Activated naive CD4-positive, alpha-beta T cell treated with Interleukin-2 at 50 U/mL for 16 hours (primary cell): ENCODE measurements at places on chromosomes 1 and 21.
A peak's percentile ranks its signal among the peaks of the same experiment; 100 is the strongest.

- DNase-seq, result no peak
Observed at GRCh38 chr1:45499415-45499769, 481 bp downstream of the CCDC163 start.

GRCh38 chr1:220841293-220841692 lies 38.0 kb upstream of the HLX start:
- no peak for DNase-seq

- DNase-seq, result no peak
Observed at GRCh38 chr21:43913928-43914327, 48.9 kb downstream of the AGPAT3 start.

GRCh38 chr1:202811296-202812175 lies 782 bp downstream of the PCAT6 start:
- DNase-seq, result peak; percentile 25

- DNase-seq, result peak; percentile 40
Observed at GRCh38 chr1:42334240-42335049, 590 bp downstream of the FOXJ3 start.

GRCh38 chr1:36803868-36804570 lies 230.3 kb downstream of the GRIK3 start:
- no peak for DNase-seq

DNA sequence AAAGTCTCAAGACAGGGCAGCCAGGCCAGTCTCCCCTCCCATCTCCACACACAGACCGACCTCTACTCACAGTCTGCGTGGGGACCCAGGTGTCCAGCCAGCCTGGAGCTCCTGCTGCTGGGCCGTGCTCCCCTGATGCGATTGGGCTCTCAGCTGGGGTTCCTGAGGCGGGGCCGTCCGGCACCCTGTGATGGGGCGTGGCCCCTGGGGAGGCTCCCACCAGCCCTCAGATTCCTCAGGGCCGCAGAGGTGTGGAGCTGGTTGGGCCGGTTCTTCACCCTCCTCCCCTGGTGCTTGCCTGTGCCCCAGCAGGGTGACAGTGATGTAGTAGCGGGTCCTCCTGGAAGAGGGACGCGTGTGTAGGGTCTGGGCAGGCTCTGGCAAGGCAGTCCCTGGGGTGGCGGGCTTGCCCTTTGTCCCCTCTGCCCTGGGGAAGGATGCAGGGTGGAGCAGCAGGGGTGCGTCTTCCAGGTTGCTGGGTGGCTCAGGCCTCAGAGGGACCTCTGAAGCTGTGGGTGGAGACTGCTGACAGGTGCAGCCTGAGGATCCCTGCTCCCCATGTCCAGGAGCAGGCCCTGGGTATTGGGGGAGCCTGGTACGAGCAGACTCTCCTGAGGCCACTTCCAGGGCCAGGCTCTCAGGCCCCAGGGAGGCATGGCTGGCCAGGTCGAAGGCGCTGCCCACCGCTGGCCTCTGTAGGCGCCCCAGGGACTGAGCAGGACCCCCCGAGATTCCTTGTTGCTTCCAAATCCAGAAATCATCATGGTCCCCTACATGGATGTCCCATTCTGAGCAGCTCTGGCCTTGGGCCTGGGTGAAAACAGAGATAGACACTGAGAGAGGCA lies at the start of gene CRYBG2:
TSS of gene CRYBG2 (minus strand) at position 155 of the 845 bp plus-strand sequence. CDS start 7,473 bp downstream, outside the sequence.
- DNase-seq, result no peak

GRCh38 chr1:64387389-64388285 lies 82.3 kb upstream of the CACHD1 start:
- no peak for DNase-seq

- no peak for DNase-seq
Observed at GRCh38 chr1:166379447-166379846, 212.6 kb upstream of the FAM78B start.

DNA sequence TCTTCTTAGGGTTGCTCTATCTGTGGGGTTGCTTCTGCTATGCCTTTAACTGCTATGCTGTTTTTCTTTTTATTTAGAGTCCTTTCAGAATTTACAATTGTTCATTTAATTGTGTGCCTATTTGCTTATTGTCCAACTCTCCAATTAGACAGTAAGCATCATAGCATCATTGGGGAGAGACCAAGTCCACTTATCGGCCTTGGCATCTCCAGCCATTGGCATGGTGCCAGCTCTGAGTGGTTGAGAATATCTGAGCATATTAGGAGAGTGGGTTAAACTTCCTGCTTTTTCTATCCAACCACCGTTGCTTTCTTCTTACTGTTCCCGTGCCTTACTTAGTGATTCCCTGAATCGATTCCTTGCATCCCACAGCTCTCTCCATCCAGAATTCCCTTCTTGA lies 535.0 kb downstream of the AJAP1 start:
- DNase-seq, result no peak

GRCh38 chr1:115283249-115283648 lies 54.8 kb downstream of the NGF start:
- DNase-seq, result no peak

- DNase-seq, result no peak
Observed at GRCh38 chr1:106554294-106554693, 502.2 kb upstream of the PRMT6 start.

- peak; percentile 55 for DNase-seq
Observed at GRCh38 chr1:5975133-5975880, 16.9 kb downstream of the NPHP4 start.

DNA sequence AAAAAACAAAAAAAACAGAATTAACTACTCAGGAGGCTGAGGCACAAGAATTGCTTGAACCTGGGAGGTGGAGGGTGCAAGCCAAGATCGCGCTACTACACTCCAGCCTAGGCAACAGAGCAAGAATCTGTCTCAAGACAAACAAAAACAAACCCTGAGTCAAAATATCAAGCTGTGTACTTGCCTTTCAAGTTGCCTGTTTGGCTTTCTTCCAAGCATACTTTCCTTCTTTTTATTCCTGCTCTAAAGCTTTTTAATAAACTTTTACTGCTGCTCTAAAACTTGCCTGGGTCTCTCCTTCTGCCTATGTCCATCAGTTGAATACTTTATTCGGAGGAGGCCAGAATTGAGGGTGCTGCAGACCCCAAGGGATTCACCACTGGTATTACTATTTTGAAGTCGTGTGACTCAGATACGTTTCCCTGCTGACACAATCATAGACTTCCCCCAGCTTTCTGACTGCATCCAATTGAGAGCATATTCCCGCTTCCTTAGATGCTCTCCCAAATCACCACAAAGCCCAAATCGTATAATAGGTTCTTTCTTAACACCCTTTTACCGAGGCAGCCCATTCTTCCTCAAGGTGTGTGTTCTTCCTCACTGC lies 3.5 kb upstream of the ACBD6 start:
- DNase-seq, result no peak

DNA sequence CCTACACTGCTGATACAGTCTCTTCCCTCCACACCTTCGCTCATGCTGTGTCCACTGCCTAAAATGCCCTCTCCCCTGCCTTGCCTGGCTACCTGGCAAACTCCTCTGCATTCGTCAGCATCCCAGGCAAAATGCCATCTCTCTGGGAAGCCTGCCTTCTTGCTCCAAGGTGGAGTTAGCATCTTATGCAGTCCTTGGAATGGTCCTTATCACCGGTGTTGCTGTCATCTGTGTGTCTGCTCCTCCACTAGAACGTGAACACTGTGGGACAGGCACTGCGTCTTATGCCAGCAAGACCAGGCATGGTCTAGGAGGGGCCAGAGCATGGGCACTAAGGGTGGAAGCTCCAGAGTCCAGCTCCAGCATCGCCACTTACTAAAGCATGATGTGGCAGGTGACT lies 211.8 kb downstream of the MATN1 start:
- DNase-seq, result no peak

GRCh38 chr1:202850593-202851362 lies 38.2 kb downstream of the RABIF start:
- DNase-seq, result no peak

DNA sequence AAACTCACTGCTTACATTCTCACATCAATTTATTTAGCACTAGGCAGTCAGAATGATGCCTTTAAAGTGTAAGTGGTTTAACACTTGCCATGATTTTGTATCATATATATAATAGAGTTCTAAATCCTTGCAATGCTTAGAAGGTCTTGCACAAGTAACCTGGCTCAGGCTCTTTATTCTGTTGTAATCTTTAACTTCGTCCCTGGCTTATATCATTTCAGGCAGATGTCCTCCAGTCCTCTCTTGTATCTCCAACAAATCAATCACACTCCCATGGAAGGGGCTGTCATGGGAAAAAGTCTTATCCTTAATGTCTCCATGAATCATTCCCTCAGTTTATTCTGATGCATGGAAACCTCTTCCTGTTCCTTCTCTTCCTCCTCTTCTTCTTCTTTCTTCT lies 841.6 kb upstream of the B3GALT2 start:
- no peak for DNase-seq

GRCh38 chr1:43547538-43548072 lies 16.9 kb downstream of the PTPRF start:
- no peak for DNase-seq

GRCh38 chr1:45009956-45010854 lies 919 bp downstream of the HECTD3 start:
- peak; percentile 32 for DNase-seq

DNA sequence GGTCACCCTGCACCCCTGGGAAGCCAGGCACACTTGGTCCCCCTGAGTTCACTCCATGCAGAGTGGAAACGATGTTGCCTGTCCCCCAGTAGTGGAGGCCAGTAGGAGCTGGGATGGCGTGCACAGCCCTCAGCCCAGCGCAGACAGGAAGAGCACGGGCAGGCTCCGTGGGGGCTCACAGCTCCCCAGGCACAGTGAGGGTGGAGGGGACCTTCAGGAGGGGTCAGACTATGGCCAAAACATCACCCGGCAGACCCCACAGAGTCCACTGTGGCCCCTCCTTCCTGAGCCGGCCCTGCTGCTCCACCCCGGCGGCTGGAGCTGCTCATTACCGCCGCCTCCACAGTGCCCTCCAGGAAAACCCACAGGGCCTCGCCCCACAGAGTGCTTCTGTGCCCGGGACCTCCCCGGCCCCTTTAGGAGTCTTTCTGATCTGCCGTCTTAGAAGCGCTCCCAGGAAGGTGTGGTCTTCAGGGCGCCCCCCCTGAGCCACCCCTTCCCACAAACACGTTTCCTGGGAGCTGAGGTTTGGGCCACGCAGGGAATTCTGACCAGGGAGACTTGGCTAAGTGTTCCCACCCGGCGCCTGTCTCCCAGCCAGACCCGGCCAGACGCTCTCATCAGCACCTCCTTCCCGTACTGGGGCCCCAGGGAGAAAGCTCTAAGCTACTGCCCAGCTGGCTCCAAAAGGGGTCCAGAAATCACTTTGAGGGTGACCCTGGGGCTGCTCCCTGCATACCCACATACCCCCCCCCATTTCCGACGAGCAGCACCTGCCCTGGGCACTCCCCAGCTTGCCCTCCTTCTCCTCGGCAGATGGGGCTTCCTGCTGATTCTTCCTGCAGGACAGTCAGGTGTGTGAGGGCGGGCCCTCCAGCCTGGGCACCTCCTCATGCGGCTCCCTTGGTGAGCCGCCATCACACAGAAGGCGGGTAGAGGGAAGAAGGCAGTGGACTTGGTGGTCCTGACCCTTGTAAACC lies 38.8 kb downstream of the RIPK4 start:
- no peak for DNase-seq

- DNase-seq, result no peak
Observed at GRCh38 chr1:176831150-176831549, 333.4 kb downstream of the ASTN1 start.

DNA sequence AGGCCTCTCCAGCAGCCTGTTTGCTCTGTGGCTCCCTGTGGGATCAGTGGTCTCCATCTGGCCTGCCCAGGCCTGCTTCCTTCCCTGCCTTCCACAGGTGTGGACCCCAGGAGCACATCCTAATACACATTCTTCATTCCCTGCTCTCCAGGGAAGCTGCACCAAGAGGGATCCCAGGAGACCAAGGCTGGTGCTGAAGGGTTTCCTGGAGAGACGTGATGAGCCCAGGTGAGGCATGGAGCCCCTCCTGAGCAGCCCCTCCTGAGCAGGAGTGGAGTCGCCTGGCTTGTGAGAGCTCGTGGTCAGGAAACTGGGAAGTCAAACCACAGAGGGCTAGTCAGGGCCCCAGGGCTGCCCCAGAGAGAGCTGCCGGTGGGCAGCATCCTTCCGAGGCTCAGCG lies 561.4 kb downstream of the MATN1 start:
- no peak for DNase-seq

DNA sequence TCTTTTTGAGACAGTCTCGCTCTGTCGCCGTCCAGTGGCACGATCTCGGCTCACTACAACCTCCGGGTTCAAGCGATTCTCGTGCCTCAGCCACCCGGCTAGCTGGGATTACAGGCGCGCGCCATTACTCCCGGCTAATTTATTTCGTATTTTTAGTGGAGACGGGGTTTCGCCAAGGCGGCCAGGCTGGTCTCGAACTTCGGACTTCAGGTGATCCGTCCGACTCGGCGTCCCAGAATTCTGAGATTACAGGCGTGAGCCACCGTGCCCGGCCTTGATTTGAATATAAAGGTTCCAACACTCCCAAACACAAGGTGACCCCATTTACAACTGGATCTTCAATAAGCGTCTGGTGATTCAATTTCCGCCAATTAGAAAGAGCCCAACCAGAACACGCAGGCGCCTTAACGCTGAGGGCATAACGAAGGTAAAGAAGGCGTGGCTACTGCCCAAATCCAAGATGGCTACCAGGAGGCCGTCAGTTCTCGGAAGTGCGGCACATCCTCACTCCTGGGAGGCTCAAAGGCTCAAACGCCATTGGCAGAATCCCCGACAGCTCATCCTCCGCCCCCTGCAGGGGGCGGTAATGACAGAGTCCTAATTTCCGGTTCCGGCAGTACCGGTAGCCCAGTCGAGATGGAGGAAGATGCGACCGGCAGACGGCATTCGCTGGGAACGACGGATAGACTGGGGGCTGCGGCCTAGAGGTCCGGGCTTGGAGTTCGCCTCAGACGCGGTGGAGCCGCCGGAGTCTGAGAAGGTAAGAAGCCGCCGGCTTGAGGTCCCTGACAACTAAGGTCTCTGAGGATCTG lies at the start of gene SLC25A44:
TSS of gene SLC25A44 (plus strand) at position 617 of the 812 bp plus-strand sequence. CDS start 5,744 bp downstream, outside the sequence.
- peak; percentile 98 for DNase-seq

GRCh38 chr1:101136739-101137138 lies 100.1 kb upstream of the S1PR1 start:
- no peak for DNase-seq

GRCh38 chr1:8427493-8427892 lies 109.6 kb downstream of the SLC45A1 start:
- DNase-seq, result no peak

- DNase-seq, result no peak
Observed at GRCh38 chr1:170978371-170978910, 43.1 kb downstream of the MROH9 start.

- DNase-seq, result no peak
Observed at GRCh38 chr1:170664828-170665612, 1.1 kb downstream of the PRRX1 start.

DNA sequence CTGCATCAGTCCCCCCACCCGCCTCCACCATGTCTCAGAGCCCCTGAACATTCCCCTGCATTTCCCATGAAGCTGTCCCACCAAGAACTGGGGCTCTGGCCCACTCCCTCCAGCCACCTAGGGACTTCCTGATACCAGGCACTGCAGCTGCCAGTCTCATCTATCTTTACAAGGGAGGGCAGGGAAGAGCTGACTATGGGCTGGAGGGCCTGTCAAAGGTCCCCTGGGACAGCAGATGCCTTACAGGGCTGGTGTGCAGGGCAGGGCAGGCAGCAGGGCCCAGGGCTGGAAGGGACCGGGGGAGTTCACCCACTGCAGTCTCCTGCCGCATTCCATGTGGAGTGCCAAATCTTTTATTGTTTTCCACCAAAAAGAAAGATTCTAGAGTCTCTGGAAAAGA lies 17.6 kb downstream of the SHISA4 start:
- no peak for DNase-seq
